Stimulated activated CD4-positive, alpha-beta T cell treated with anti-CD3 and anti-CD28 coated beads, Interleukin-1b, Interleukin-23, amount 100 ng/mL, for 1 hour (primary cell): ENCODE measurements at places on chromosomes 3 and 15.
A peak's percentile ranks its signal among the peaks of the same experiment; 100 is the strongest.

DNA sequence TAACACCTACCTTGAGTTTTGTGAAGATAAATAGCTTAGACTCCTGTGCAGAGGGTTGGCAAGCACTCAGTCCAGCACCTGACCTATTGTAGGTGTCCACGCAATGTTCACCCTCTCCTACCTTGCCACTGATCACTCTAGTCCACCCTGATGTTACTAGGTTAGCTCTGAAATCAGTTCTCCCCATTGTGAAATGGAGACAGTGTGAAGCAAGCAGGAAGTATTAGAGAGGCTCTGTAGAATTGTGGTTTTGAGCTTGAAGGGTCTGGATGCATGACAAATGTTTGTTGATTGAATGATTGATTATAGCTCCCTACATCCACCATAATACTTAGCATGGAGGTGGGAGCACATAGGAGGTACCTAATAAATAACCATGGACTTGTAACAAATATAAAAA lies 199.7 kb downstream of the RPLP1 start:
- no peak for DNase-seq

GRCh38 chr3:174540116-174540908 lies 318.8 kb upstream of the NAALADL2 start:
- no peak for DNase-seq

GRCh38 chr3:45816544-45816943 lies 20.2 kb upstream of the SLC6A20 start:
- DNase-seq: no peak

- no peak for DNase-seq
Measured at GRCh38 chr3:196186651-196187573, 24.3 kb downstream of the ZDHHC19 start.

DNA sequence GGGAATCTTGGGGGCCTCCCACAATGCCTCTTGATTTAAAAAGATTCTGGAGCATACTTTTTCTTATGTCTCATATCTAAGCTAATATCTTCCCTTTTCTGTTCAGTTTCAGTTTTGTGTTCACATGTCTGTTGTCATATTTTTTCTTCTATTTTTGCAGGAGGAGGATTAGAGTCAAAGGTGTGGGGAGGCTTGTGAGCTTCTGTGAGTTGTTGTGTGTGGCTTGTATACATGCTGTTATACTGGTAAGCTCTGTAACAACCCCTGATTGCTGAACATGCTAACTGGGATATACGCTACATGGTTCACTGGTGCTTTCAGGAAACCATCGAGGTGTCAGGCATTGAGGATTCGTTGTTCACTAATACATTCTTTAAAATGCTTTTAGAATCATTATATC lies 83.5 kb downstream of the SLC25A26 start:
- DNase-seq: no peak

- DNase-seq: no peak
Measured at GRCh38 chr3:185631508-185632206, 45.6 kb downstream of the SENP2 start.

- DNase-seq: no peak
Measured at GRCh38 chr15:81916451-81916850, 129.4 kb downstream of the MEX3B start.

GRCh38 chr3:59809710-59810444 lies 760.1 kb upstream of the CFAP20DC start:
- DNase-seq: no peak

GRCh38 chr3:192090586-192090985 lies 629.6 kb downstream of the PYDC2 start:
- DNase-seq: no peak

DNA sequence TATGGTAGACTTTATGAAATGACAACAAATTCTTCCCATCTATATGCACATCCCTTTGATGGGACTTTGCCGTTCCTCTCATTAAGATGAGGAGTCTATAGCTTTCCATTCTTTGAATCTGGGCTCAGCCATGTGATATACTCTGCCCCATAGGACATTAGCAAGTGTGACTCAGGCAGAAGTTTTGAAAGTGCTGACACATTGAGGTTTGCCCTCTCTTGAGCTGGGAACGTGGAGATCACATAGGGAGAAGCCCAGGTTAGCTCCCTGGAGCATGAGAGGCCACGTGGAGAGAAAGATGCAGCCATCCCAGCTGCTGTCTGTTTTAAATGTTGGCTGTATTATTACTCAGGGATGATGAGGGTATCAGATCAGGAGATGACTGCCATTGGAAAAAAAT lies 67.7 kb upstream of the OXTR start:
- no peak for DNase-seq

- no peak for DNase-seq
Measured at GRCh38 chr3:173653781-173654180, 256.2 kb downstream of the NLGN1 start.

DNA sequence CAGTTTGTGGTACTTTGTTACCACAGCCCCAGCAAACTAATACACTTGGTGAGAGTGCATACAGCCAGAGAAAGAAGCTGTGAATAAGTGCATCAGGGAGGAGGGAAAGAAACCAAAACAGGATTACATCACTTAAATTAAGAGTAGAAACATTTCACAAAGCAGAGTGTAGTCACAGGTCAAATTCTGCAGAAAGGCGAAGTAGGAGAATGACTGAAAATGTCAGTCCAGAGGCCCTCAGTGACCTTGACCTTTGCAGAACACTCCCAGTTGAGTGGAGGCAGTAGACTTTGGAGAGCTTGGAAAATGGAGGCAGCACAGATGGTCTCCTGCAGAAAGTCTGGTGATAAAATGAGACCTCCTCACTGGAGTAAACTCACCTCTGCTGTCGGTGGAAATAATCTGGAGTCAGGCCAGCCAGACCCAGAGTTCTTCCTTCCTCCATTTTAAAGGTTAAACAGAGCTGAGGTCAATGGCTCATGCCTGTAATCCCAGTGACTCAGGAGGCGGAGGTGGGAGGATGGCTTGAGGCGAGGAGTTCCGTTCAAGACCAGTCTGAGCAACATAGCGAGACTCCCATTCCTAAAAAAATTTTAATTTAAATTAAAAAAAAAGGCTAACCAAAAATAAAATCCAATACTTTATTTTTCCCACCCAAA lies 5.0 kb downstream of the CD86 start:
- no peak for DNase-seq

DNA sequence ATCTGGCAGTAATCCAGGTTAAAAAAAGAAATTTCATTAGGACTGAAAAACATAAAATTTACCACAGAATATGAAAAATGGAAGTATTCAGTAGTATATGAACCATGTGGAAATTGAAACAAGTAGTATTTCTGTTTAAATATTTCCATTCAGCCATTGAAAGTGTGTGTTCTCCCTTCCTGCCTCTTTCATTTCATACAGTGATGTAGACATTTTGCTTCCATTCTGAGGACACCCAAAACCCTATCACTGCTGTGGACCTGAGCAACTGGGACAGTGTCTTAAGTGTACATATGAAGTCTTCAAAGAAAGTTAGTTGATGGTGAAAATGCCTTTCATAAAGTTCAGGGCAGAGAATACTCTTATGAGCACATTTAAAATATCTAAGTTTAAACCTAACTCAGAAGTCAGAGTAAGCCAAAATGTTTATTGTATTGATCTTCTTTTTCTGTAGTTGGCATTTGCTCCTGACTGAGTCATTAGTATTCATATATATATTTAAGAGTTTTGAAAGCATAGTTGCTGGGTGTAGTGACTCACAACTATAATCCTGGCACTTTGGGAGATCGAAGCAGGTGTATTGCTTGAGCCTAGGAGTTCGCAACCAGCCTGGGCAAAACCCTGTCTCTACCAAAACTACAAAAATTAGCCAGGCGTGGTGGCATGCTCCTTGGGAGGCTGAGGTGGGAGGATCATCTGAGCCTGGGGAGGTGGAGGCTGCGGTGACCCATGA lies 198.8 kb downstream of the KLHL25 start:
- no peak for DNase-seq

DNA sequence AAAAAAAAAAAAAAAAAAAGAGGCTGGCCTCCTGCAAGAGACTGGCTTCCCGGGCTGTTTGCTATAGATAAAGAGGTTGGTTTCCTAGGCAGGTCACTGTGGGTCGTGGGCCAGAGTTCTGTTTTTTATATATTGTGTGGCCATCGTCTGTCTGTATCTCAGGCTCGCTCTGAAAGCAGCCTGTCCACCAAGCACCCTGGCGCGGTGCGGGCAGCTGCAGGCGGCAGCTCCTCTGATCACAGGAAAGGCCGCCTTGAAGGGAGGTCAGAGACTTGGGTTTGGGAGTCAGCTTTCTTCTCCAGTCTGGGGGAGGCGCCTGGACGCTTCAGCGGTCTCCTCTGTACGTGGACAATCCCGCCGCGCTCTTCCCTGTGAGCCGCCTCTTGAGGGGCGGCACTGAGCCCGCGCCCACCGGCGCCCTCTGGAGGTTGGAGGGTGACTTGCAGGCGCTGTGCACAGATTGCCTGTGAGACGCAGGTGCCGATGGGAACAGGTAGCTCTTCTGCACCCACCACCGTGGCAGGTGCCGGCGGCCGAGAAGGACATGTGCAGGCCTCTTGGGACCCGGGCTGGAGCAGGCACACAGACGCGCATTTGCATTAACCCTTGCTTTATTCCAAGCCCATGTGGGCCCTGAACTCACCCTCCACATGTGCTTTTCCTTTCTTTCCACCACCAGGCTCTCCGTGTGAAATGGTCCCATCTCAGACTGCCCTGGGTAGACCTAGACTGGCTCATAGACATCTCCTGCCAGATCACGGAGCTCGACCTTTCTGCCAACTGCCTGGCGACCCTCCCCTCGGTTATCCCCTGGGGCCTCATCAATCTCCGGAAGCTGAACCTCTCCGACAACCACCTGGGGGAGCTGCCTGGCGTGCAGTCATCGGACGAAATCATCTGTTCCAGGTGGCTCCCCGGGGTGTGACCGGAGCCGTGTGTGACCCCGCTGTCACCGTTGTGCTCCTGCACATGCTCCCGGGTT lies 89.3 kb downstream of the LRRK1 start:
- DNase-seq: peak; percentile 67

DNA sequence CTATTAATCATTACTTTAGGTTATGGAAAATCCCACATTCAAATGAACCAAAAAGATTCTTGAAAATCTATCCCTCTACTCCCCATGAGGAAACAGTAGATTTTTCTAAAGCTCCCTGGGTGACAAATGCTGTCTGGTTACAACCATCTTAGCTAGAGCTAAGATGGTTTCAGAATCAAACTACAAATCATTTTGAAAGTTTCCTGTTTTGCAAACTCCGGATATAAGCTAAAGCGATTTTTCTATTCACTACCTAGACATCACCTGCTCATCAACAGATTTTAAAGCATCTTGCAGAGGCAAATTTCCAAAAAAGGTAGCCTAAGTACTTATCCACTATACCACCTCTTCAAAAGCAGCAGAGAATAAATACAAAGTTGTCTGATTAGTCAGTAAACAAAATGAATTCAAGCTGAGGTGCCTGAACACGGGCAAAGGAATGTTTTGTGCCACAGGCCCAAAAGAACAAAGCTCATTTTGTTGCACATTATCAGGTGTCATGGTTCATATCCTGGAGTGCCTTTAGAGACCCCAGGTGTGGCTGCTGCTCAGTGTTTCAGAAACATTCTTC lies 204.9 kb downstream of the TNIK start:
- no peak for DNase-seq

DNA sequence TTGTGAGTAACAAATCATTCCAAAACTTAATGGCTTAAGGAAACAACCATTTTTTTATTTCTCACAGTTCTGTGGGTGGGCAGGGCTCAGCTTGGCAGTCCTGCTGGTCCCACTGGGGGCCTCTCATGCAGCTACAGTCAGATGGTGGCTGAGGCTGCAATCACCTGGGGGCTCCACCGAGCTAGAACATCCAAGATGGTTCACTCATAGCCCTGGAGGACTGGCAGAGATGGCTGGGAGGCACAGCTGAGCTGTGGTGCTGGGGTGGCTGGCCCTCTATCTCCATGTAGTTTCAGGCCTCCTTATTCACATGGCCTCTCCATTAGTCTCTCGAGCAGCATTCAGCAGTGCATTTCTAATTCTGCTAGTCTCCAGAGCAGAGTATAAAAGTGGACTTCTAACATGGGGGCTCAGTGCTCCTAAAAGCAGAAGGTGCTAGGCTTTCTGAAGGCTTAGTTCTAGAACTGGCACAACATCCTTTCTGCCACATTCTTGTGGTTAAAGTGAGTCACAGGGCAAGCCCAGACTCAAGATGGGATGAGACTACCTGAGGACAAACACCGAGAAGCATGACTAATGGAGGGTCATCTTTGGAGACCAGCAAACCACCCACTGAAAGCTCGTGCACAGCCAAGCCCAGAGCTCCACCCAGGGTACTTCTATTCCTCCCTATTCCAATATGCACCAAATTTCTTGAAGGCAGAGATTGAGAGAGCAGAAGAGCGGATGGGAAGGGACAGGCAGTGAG lies 6.3 kb downstream of the CAV3 start:
- DNase-seq: no peak

- DNase-seq: no peak
Measured at GRCh38 chr15:70016511-70016994, 81.2 kb downstream of the TLE3 start.

DNA sequence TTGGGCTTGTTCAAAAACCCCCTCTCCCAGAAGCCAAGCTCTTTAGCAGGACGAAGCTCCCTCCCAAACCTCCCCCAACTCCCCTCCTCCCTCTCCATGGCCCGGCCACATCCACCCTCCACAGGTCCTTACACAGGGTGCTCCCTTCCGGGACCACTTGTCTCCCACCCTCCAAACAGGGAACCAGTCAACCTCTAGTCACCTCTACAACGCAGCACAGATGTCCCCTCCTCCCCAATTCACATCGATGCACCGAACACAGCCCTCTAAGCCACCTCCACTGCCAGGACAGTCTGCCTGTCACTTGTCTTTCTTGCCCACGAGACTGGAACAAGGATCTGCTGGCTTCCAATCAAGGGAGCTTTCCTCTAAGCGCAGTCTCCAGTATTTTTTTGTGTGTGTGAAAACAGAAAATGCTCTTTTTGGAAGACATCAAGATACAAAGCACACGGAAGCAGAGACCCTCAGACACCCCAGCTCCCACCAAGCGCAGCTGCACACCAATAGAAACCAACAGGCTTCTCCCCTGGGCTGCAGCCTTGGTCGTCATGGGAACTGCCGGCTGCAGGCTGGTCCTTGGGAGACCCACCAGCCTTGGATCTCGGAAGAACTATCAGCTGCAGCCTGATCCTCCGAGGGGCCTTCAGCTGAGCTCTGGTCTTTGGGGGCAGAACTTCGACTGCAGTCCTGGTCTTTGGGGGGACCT lies 26.5 kb downstream of the IQSEC1 start:
- no peak for DNase-seq

- no peak for DNase-seq
Measured at GRCh38 chr3:181696626-181697230, 15.0 kb upstream of the SOX2 start.

GRCh38 chr3:127858937-127859336 lies 36.6 kb upstream of the MGLL start:
- DNase-seq: no peak

DNA sequence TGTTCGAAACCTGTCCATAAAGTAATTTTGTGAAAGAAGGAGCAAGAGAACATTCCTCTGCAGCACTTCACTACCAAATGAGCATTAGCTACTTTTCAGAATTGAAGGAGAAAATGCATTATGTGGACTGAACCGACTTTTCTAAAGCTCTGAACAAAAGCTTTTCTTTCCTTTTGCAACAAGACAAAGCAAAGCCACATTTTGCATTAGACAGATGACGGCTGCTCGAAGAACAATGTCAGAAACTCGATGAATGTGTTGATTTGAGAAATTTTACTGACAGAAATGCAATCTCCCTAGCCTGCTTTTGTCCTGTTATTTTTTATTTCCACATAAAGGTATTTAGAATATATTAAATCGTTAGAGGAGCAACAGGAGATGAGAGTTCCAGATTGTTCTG lies 44.4 kb downstream of the AGTR1 start:
- DNase-seq: no peak

- DNase-seq: no peak
Measured at GRCh38 chr3:12545473-12545791, at the start of gene MKRN2OS. Gene MKRN2OS (minus strand): TSS chr3:12545499. CDS start chr3:12545464, 35 bp downstream.

GRCh38 chr15:67783303-67783702 lies 42.0 kb upstream of the SKOR1 start:
- DNase-seq: no peak
